ENCODE measurements at places on chromosomes 16 and 17. TPM values are rescaled to one million over a fixed set of nuclear protein-coding genes. Genes with fewer than 3 reads are reported as not detected.

- no peak for DNase-seq
These were observed 2.2 kb downstream of the DPEP1 start for GRCh38 chr16:89615596-89616090.

- DNase-seq, result peak; percentile 62
These were observed 4.7 kb downstream of the DYNC1LI2 start for GRCh38 chr16:66746682-66747081.

DNA sequence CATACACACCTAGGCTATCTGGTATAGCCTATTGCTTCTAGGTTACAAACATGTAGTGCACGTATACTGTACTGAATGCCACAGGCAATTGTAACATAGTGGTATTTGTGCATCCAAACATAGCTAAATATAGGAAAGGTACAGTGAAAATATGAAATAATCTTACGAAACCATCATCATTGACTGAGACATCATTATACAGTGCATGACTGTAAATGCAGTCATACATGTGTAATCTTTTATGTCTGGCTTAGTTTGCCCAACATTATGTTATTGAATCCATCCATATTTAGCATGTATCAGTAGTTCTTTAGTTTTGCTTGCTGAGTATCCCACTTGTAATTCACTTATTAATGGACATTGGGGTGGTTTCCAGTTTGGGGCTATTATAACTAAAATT lies 124.9 kb downstream of the CYLD start:
- no peak for DNase-seq

GRCh38 chr16:65727534-65728137 lies 605.8 kb upstream of the CDH11 start:
- DNase-seq, result no peak

DNA sequence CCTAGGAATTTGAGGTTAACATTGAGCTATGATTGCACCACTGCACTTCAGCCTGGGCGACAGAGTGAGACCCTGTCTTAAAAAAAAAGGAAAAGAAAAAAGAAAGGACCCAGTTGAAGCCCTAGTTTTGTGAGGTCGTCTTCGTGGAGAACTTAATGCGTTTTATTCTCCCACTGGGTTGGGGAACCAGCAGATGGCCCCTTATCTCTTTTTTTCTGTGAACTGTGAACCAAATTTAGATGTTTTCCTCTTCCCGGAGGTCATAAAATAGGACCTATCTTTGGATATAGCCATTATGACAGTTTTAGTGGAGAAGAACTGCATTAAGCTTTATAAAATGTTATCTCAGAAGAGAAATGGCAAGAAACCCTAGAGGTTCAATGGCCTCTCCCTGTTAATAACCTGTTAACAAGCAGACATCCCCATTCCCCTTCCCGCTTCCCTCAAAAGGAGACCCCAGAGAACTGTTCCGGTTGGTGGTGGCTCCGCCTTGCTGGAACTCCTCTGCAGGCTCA lies 23.5 kb downstream of the KIAA0513 start:
- no peak for DNase-seq

DNA sequence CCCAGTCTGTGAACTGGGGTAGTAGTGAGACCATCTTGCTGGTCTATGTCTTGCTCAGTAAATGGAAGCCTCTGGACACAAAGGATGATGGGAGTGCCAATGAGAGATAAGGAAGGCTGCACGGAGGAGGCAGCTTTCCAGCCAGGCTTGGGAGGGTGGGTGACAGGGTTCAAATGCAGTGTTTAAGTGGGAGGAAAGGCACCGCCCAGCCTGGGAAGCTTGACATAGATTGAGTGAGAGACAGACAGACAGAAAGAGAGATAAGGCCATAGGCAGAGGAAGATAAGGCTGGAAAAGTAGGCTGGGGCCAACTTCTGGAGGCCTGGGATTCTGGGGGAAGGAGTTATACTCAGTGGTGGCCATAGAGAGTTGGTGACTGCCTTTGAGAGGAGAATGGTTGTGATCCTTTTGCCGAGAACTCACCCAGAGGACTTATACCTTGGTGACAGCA lies 7.2 kb upstream of the COL1A1 start:
- no peak for DNase-seq

- no peak for DNase-seq
These were observed 743 bp upstream of the ARMC7 start for GRCh38 chr17:75109046-75109406.

GRCh38 chr17:6782244-6782643 lies 6.2 kb downstream of the FBXO39 start:
- no peak for DNase-seq

DNA sequence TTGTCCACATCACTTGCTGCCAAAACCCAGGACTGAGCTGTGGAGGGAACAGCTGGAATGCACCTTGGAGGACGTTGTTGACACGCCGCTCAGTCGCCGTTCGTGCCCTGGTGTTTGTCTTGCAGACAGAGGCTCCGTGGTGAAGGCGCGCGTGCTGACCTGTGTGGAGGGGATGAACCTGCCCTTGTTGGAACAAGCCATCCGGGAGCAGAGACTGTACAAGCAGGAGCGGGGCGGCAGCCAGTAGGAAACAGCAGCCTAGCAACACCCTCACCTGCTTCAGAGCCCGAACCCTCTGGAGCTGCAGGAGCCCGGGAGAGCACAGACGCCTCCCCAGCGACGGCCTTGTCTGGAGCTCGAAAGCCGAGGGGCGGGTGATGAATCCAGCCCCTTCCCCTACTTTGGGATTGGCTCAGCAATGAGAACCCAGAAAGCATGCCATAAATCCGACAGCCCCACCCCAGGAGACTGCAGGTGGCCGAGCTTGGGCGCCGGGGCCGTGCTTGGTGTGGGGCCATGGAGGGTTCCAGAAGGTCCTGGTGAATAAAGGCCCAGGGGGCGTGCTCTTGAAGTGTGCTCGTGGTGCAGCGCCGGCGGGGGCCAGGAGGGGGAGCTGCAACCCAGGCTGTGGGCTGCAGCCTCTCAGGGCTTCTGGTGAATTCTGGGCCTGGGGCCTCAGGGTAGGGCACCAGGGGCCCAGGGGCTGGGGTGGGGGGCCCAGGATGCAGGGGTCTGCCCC lies 470 bp upstream of the CDK3 start:
- peak; percentile 55 for DNase-seq

DNA sequence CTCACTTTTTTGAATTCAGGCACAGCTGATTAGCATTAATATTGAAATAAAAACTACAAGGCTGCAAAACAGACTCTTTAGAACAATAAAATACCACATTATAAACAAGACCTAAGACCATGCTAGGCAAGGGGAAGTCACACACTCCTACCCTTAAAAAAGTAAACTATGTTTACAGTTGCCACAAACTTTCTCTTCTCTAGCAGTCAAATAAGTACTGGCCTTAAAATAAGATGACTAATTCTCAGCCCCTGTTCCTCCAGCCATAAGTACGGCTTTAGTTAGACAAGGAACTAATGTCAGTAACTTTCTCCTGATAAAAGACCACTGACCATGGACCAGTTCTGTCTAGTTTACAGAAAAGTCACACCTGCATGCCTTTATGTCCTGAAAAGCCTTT lies 19.5 kb upstream of the CPHXL start:
- DNase-seq, result no peak

The MPP2 gene
- 0.20 TPM for total RNA-seq

The SLC35B1 gene
- 30.4 TPM for total RNA-seq

The KCNG4 gene
- total RNA-seq, result not detected

The TSPOAP1 gene
- total RNA-seq, result 31.5 TPM
